Activated T-cell treated with anti-CD3 and anti-CD28 coated beads, Interleukin-2, amount 50 U/mL, for 1 hour (primary cell): ENCODE measurements at places on chromosomes 1 and 21.

GRCh38 chr21:43358940-43359822 is 67.8 kb downstream of the SIK1 start:
- no peak for DNase-seq

DNA sequence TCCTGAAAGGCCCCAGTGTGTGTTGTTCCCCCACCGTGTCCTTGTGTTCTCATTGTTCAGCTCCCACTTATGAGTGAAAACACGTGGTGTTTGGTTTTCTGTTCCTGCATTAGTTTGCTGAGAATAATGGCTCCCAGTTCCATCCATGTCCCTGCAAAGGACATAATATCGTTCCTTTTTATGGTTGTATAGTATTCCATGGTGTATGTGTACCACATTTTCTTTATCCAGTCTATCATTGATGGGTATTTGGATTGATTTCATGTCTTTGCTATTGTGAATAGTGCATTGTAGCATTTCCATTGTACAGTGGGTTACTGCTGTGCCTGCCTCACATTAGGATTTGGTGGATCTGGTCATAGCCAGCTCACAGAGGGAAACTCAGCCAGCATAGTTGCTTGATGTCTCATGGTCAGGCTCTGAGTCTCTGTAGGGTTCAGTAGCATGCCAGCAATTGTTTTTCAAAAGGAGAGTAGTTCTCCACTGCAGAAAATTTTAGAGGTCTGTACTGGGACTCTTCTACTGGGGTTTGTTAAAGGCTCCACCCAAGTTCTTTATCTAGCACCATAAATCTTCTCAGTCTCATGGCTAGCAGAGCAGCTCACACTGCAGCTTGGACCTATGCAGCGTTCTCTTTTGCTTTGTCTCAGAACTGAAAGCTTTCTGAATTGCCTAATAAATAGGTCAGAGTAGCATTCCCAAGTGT is 41.0 kb downstream of the RUNX3 start:
- DNase-seq: no peak

GRCh38 chr1:202689493-202690342 is 20.5 kb downstream of the SYT2 start:
- no peak for DNase-seq

GRCh38 chr1:7432102-7432899 is 338.8 kb upstream of the VAMP3 start:
- DNase-seq: no peak

- no peak for DNase-seq
Observed at GRCh38 chr1:98975113-98975512, 29.5 kb downstream of the PLPPR5 start.

DNA sequence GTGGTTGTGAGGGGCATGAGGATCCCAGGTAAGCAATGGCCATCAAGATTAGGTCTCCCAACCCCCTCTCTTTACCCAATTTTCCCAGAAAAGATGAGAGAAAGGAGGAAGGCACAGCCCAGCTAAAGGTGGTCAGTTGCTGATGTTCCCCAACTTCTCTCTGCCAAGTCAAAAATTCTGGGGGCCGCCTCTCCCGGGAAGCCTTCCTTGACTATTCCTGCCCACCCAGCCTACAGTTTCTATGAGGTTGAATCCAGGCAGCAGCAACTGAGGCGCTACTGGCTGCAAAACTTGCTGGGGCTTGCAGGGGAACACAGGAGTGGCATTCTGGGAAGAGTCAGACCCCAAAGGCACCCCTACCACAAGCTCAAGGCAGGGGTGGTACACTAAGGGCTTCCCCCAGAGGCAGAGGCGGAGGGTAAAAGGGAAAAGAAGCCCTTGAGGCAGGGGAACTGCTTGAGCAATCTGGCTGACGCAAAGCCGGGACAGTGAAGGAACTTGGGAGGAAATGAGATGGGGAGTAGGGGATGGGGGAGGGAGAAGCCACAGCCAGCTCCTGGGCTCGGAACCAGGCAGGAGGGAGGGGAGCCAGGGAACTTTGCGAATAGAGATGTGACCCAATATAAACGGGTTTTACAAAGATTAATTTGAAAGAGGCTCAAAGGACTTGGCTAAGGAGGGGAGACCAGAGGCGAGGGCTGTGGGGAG is 31.2 kb downstream of the SDC3 start:
- DNase-seq: no peak

GRCh38 chr1:219782311-219782710 is 146.0 kb downstream of the SLC30A10 start:
- no peak for DNase-seq

DNA sequence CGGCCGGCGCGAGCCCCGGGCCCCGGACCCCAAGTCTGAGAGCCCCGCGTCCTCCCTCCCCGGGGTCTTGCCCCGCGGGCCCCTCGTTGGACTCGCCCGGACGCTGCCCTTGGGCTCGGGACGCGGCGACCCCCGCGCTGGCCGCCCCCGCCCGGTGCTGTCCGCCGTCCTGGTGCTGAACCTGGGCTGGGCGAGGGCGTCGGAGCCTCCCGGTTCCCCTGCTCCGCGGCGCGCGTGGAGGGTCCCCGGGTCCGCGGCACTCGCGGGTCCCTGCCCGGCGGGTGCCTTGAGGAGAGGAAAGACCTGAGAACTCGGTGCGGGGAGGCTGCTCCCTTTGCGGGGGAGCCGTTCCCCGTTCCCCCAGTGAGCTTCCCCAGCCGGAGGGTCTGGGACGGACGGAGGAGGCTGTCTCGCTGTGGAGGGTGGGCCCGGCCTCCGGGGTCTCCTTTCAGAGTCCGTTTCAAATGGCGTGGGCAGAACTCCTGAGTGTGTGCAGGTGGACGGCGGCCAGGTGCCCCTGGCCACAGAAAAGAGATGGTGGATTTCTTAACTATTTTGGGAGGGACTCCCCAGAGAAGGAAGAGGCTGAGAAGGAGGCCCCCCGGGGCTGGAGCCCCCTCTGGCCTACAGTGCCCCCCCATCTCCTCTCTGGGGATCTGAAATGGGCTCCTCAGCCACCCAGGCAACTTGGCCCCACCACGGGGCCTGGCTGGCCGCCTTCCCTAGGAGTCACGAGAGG is 595 bp downstream of the GABRD start:
- peak; percentile 29 for DNase-seq
